ENCODE measurements at places on chromosomes 12 and 14. TPM values are rescaled to one million over a fixed set of nuclear protein-coding genes. Genes with fewer than 3 reads are reported as not detected.

RNASE3 gene
- not detected for polyA plus RNA-seq

PLCZ1 gene
- polyA plus RNA-seq = not detected

RFX4 gene
- not detected for polyA plus RNA-seq

DNA sequence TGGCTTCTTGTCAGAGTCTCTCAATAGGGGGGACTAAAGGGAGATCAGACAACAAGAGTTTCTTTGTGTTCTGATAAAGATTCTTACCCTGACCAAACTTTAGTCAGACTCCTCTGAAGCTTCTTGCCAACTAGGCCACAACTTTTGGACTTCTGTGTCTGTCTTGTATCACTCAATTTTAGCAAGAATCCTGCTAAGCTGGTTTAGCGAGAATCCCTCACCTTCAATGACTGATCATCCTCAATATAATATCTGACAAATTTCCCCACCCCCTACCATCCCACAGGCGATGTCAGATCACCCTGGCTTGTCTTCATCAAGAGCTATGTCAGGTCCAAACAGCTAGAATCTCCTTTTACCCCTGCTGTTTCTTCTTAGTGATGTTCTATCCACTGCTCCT, 215.2 kb downstream of the RASSF9 start:
- DNase-seq = no peak

- no peak for DNase-seq
Measured at GRCh38 chr14:72686832-72687231, 207.1 kb downstream of the DPF3 start.
